ENCODE measurements at places on chromosomes 5 and 9.

DNA sequence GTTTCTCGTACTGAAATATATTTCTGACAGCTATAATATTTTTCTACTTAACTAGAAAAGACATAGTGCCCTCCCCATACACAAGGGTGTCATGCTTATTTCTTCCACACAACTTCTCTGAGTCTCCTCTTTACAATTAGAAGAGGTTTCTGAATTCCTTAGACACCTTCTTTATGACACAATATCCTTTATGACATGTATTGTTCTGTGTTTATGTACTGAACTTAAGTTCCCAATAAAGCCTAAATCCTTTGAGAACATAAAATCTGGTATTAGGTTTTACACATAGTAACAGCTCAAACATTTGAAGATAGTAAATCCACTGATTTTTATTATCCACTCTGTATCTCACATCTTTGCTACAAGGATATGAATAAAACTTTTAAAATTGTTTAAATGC lies 32.5 kb downstream of the GRAMD2B start:
- DNase-seq, result no peak

GRCh38 chr5:143521141-143521540 lies 117.7 kb upstream of the NR3C1 start:
- DNase-seq, result no peak

- DNase-seq, result no peak
These were observed 599.7 kb downstream of the CAAP1 start for GRCh38 chr9:26292943-26293342.

DNA sequence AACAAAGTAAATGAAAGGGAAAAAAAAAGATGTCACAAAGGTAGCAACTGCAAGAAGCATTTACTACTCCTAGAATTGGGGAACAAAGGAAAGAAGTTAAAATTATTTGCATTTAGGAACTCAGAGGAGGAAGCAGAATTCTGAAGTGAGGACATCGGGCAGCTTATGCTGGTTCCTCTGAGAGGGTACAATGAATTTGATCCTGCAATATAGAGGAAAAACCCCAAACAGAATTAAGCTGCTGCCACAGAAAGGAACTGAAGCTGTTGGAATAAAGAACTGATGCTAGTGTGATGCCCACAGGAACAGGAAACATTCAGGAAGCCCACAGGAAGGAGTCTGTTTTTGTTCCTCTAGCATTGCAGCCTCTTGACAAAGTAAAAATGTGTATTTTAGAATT lies 22.3 kb upstream of the TBCA start:
- DNase-seq, result no peak

DNA sequence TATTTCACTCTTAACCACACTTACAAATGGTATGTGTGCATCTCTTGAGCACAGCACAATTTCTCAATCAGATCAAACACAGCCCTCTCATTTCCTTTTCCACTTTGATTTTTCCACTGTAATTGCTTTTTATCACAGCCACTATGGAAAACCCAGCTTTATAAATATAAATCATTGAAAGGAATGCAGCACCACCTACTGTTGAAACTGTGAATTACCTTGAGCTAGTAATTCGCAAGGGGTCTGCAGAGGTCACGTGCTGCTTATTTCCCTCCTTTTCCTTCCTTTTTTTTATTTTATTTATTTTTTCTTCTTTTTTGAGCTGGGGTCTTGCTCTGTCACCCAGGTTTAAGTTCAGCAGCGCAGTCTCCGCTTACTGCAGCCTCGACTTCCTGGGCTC lies 76.9 kb downstream of the CDH6 start:
- no peak for DNase-seq

- DNase-seq, result no peak
These were observed 628.8 kb upstream of the DMAC1 start for GRCh38 chr9:8428389-8428788.

DNA sequence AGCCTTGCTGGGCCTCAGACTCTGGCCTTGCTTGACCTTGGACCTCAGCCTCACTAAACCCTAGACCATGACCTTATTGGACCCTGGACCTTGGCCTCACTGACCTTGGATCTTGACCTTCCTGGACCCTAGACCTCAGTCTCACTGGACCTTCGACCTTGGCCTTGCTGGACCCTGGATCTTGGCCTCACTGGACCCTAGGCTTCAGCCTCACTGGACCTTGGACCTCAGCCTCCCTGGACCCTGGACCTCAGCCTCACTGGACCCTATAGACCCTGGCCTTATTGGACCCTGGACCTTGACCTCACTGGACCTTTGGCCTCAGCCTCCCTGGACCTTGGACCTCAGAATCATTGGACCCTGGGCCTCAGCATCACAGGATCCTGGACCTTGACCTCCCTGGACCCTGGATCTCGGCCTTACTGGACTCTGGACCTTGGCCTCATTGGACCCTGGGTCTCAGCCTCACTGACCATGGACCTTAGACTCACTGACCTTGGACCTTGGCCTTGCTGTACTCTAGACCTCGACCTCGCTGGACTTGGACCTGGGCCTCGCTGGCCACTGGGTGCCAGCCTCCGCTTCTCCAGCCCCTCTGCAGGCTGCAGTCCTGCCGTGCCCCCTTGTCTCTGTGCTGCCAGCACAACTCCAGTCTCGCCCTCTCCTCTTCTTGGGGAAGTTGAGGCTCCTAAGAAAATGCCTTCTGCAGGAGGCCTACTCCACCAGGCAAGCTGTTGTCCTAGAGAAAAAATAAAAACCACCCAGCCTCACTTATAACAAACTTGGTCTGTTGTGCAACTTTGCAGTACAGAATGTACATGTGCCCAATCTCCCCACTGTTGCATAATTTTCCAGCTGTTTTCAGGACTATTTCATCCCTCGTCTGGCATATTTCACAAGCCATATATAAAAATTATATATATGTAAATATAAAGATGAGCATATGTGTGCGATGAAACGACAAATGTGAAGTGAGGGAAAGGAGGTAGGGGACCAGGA lies 11.0 kb upstream of the ADAMTS2 start:
- no peak for DNase-seq

DNA sequence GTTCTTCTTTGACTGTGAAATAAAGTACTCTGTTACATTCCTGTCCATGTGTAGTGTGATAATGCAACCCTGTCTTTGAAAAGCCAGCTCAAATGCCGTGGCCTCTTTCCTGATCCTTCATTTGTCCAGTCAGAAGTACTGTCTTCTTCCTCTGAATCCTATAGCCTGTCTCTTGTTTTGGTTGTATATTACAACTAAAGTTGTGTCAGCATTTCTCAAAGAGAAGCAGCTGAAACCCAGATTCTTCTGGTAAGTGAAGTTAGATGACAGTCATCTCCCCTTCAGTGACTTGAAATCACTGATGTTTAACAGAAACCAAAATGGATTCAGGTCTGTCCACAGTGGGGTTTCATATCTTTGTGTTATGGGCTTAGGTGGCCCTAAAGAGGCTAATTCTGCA lies 196.2 kb downstream of the PCSK1 start:
- DNase-seq, result no peak

- DNase-seq, result no peak
These were observed 839 bp downstream of the MED27 start for GRCh38 chr9:132078699-132079356.

- DNase-seq, result no peak
These were observed 3.0 kb upstream of the FOXE1 start for GRCh38 chr9:97849980-97850379.

DNA sequence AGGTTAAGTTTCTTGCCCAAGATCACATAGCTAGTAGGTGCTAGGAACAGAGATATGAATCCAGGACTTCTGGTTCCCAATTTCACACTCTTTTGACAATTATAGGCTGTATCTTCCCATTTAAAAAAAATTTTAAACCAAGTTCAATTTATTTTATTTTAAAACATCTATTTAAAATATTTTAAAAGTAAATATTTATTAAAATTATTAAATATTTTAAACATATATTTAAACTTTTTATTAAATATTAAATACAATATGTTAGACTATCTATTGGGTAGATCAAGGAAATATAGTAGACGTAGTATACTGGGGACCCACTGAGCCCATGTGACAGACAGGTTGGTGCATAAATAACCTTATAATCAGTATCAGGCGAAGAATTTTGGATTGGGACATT lies 54.8 kb downstream of the GLRA1 start:
- DNase-seq, result no peak

DNA sequence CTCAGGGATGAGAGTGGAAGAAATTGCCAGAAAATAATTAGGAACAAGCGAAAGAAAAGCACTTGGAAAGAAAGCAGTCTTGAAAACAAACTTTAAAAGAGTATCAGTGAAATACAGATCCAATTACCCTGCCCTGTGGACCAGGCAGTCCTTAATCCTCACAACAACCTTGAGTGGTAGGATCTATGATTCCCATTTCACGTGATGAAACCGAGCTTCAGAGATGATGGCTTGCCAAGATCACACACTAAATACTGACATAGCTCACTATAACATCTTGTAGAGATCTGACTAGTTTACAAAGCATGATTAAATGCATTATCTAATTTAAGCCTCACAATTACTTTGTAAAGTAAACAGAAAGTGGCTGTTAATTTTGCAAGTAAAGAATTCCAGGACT lies 55.5 kb upstream of the ABCA1 start:
- no peak for DNase-seq

- DNase-seq, result no peak
These were observed 12.1 kb downstream of the PRRC2B start for GRCh38 chr9:131405858-131406537.

- no peak for DNase-seq
These were observed 2.8 kb downstream of the TICAM2 start for GRCh38 chr5:115599502-115599901.

DNA sequence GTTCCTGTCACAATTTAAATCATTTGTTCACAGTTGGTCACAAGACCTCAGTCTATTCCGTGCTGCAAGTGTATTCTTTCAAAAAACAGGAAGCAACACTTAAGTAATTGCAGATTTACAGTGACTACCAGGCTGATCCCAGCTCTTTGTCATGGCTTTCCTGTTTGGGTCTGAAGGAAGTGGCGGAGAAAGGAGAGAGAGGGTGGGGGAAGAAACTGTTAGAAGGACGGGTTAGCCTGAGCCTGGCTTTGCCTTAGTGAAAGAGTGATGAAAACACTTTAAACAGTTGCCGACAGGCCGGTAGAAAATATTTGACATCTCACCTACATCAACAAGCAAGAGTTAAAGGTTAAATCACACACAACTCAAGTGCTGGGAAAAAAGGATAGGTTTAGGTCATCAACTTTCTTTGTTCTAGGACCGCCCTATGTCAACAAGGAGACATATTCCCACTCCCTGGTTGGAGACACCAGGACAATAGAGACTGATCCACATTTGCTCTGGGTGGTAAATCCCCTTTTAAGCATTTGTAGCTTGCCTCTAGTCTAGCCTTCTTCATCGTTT lies 102.2 kb upstream of the DAB2 start:
- DNase-seq, result no peak

DNA sequence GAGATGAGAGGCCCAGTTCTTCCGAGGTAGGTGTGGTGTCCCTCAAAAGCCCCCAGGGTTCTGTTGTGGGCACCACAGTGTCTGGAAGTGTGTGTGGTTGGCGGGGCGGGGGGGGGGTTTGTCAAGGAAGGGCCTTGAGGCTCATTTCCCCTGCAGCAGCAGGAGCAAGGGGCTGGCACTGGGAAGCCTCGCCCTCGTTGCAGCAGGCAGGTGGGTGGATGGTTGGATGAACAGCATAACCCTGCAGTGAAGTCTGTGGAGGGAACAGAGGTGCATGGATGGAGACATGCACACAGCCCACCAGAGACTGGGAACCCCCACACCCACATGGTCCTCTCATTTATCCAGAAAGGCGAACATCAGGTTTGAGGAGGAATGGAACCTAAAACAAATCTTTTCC lies 2.0 kb upstream of the SPATA31E1 start:
- no peak for DNase-seq

- no peak for DNase-seq
These were observed 27.0 kb downstream of the UTP15 start for GRCh38 chr5:73592551-73592950.

DNA sequence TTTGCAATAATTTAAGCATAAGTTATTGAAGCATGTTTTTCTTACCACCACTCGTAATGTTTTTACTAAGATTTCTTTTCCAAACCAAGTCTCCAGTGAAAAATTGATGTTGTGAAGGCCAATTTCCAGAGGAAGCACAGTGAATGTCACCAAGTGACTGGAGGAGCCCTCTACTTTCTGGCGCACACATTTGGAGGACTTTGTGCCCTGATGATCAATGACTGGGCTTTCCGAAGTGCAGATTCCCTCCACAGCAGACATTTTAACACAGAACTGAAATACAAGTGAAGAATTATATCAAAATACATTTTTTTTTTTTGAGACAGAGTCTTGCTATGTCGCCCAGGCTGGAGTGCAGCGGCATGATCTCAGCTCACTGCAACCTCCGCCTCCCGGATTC lies 52.6 kb downstream of the C5 start:
- no peak for DNase-seq

DNA sequence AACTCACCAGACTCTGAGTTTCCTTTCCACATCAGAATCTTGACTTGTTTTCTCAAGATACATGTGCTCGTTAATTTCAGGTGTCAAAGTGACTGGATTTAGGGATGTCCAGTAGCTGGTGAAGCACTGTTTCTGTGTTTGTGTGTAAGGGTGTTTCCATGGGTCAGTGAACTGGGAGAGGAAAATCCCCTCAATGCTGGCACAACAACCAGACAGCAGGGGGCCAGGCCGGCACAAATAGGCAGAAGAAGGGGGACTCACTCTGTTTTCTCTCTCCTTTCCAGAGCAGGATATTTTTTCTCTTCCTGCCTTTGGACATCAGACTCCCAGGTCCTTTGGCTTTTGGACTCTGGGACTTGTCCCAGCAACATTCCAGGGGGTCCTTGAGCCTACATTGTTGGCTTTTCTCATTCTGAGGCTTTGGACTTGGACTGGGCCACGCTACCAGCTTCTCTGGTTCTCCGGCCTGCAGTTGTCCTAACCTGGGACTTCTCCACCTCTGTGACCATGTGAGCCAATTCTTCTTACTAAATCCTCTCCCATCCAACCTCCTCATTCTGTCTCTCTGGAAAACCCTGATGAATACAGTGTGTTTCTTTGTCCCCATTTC lies 144.0 kb downstream of the CAAP1 start:
- no peak for DNase-seq

- DNase-seq, result no peak
These were observed 215.7 kb upstream of the S1PR3 start for GRCh38 chr9:88775559-88775958.

DNA sequence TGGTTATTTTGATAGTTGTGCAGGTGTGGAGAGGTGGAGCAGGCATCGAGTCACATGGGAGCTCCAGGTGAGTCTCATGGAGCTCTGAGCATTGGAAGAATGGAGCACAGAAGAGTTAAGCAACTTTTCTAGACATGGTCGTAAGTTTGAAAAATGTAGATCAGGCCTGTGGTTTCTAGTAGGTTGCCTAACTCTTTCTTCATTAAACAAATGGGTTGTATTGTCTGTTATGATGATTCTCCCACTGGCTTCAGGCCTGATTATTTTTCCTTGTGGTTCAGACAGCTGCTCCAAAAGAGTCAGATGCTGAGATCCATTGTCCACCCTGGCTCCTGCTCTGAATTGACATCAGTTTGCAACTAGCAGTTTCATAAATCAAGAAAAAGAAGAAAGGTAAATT lies 80.3 kb upstream of the RPS23 start:
- DNase-seq, result no peak

GRCh38 chr9:138069731-138070456 lies 192.3 kb downstream of the CACNA1B start:
- no peak for DNase-seq

GRCh38 chr5:10761933-10762775 lies 1.1 kb upstream of the DAP start:
- no peak for DNase-seq

Data from stimulated activated CD4-positive, alpha-beta T cell treated with anti-CD3 and anti-CD28 coated beads, Interleukin-1b, Interleukin-23, amount 100 ng/mL, for 1 hour (primary cell).